ENCODE measurements at places on chromosomes 1 and 21.

GRCh38 chr1:178899402-178899801 is 28.5 kb upstream of the ANGPTL1 start:
- no peak for DNase-seq
- H3K36me3 ChIP-seq: peaks cover 15% of the 10 kb centered on the region
- no peaks in the 10 kb centered on the region for H3K27me3 ChIP-seq

DNA sequence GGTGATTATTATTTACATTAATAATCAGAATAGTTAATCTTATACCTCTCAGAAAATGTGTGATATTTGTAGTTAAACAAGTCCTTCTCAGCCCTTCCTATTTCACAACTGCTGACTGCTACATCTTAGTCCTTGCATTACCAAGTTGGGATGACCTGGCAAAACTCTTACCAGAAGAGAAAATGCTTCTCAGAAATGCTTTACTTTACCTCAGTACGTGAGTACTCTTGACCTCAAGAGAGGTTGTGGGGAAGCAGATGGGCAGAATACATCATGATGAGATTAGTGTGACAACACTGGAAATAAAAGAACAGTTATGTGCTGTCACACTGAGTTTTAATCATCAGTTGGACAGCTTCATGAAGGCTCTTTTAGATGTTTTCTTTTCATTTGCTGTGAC is 16.2 kb downstream of the CFAP126 start:
- H3K4me3 ChIP-seq: no peak overlapping the region
- H3K27me3 ChIP-seq: no peaks in the 10 kb centered on the region
- DNase-seq: no peak
- no peaks in the 10 kb centered on the region for H3K36me3 ChIP-seq
- no peaks in the 10 kb centered on the region for H3K4me1 ChIP-seq

DNA sequence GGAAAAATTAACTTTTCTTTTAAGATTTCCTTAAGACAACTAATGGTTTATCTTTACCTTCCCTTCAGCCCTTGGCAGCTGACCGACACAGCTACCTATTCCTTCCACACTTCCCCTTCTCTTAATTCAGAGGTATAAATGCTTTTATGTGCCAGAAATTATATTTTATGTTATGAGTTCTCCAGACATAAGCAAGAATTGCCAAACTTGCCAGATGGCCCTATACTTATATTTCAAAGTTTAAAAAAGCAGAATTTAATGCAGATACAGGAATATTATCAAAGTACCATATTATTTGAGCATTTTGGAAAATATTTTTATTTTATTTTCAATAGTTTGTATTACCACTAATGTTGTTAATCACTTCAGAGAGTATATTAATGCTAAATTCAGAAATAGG is 445.0 kb downstream of the PTBP2 start:
- no peaks in the 10 kb centered on the region for H3K36me3 ChIP-seq
- DNase-seq: no peak

DNA sequence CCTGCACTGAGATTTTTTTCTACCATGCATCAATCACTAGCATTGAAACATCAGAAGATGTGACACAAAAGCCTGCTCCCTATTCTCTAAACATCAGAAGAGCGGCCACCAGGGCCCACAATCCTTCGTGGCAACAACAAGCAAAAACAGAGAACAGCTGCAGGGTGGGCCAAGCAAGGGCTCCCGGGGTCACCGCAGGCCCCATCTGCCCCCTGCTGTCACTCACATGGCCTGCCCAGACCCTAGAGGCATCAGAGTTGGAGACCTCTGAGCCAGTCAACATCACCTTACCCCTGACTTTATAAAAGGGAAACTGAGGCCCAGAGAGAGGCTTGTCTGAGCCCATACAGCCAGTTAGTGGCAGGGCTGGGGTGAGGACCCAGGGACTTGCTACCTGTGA is 1.8 kb downstream of the LAPTM5 start:
- H3K27ac ChIP-seq: no peak overlapping the region
- H3K27me3 ChIP-seq: no peaks in the 10 kb centered on the region
- DNase-seq: no peak
- H3K4me1 ChIP-seq: peaks cover 6% of the 10 kb centered on the region
- H3K36me3 ChIP-seq: no peaks in the 10 kb centered on the region

GRCh38 chr1:108503062-108503733 is 53.1 kb downstream of the NBPF6 start:
- peak; percentile 12 for DNase-seq
- H3K36me3 ChIP-seq: no peaks in the 10 kb centered on the region
- H3K4me1 ChIP-seq: no peaks in the 10 kb centered on the region
- H3K4me3 ChIP-seq: no peak overlapping the region
- H3K27ac ChIP-seq: no peak overlapping the region

Measured in neural progenitor cell (in vitro differentiated cells).